Tibial nerve (tissue), 4 donors: ENCODE measurements at places on chromosomes 7 and 10. TPM values are rescaled to one million over a fixed set of nuclear protein-coding genes. Genes with fewer than 3 reads are reported as not detected.

DNA sequence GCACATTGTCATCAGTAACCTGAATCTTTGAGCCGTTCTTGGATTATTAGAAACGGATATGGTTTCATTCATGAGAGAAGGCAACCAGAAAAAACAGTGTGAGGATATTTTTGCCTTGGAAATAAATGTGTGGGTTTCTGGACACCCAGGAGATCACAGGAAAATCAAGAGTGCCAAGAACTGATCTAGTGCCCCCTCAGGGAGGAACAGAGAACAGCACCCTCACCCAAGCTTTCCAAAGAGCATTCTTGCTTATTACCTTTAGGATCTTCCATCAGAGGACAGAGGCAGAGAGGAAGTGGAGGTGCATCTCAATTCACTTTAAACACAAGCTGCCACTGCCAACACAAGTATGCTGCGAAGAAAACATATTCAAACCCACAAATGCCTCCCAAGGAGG, 851.5 kb upstream of the COBL start:
- DNase-seq: no peak

DNA sequence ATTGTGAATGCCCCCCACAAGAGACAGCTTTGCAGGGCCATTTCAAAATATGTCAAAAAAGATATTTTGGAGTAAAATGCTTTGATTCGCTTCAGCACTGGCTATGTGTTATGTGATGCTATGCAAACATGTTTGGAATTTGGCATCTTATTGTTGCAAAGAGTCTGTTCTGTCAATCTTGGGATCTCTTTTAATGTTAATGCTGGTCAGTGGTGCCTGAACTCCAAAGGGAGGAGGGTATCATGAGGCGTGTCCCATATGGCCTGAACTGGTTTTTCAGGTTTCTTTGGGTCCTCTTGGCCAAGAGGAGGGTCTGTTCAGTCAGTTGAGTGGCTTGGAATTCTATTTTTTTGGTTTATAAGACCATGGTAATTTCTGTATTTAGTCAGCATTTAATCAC, 81.4 kb downstream of the HECW1 start:
- no peak for DNase-seq

GRCh38 chr7:141649865-141650634, 51.9 kb downstream of the DENND11 start:
- no peak for DNase-seq

ADRB1 gene
- total RNA-seq: 1.4 TPM

NANOS1 gene
- 7.3 TPM for total RNA-seq

GRCh38 chr10:82543631-82544030, 668.6 kb downstream of the NRG3 start:
- DNase-seq: no peak

STX1A gene
- 15.0 TPM for total RNA-seq

GRCh38 chr10:13448216-13448615, 80.6 kb downstream of the BEND7 start:
- no peak for DNase-seq

DNA sequence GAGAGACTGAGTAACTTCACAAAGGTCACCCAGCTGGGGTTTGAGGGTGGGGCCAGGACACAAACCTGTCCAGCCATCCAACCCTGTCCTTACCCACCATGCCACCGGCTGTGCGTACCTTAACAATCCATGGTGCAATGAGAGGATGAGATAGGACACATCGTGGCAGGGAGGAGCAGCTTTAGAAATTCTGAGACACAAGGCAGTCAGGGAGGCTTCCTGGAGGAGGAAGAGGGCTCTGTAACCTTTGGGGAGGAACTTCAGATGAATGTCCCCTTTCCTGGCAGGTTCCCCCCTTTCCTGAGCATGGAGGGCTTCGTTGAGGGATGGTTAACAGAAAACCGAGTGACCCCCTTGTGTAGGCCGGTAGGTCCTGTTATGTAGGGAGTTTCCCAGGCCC, 35.6 kb upstream of the SLC29A3 start:
- DNase-seq: no peak

DNA sequence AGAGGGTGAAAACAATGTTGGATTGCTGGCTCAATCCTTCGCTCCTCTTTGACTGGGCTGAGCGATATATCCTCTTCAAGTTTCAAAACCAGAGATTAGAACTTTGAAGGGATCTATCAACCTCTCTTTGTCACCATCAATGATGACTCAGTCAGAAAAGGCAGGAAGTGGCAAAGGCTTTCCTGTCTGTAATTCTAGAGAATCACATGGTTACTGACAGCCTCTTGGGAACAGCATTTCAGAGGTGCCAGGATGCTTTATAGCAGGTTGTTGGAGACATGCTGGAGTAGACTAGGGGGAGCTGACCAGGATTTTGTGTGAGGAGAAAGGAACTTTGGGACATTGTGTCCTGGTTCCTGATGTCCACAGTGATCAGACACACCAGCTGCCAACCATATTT, 81.3 kb downstream of the PRKCQ start:
- DNase-seq: no peak

PVRIG gene
- total RNA-seq: not detected

- no peak for DNase-seq
Observed at GRCh38 chr7:26052706-26053105, 99.3 kb upstream of the NFE2L3 start.

GRCh38 chr7:11970132-11970531, 138.1 kb upstream of the THSD7A start:
- DNase-seq: no peak

MYH16 gene
- total RNA-seq: not detected

RET gene
- 0.21 TPM for total RNA-seq

DNA sequence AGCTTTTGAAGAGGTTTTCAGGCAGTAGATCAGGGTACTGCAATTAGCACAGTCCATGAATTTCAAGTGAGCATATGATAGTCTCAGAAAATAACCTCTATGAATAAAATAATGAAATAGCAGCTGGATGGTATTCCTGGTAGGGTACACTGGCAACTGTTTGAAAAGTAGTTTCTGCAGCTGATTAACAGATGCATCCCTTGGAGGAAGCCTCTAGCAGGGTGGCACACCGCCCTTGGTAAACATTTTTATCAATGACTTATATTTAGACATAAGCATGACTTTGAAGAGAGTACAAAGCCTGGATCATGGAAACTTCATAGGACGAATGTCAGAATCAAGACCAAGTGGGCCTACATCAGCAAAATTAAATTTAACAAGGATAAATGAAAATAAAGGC, 26.8 kb downstream of the WNT16 start:
- no peak for DNase-seq

GRCh38 chr7:149794661-149795060, 21.3 kb upstream of the ZNF467 start:
- no peak for DNase-seq

NPTX2 gene
- 46.8 TPM for total RNA-seq

DNA sequence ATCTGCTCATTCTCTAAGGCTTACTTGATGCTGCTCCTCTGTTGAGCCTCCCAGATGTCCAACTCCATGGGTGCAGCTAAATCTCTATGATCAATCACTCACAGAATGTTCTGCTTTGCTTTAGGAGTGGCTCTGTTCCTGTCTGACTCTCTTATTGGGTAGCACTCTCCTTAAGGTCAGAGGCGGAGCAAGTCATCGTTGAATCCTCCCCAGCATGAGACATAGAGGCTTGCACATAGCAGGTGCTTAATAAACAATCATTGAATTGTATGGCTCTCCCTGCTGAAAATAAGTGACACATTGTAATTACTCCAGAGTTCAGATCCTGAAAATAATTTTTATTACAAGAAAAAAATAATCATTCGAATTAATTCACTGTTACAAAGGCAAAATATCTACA, 69.7 kb downstream of the NPS start:
- no peak for DNase-seq

GRCh38 chr7:107788216-107788615, 14.8 kb downstream of the SLC26A3 start:
- no peak for DNase-seq

DNA sequence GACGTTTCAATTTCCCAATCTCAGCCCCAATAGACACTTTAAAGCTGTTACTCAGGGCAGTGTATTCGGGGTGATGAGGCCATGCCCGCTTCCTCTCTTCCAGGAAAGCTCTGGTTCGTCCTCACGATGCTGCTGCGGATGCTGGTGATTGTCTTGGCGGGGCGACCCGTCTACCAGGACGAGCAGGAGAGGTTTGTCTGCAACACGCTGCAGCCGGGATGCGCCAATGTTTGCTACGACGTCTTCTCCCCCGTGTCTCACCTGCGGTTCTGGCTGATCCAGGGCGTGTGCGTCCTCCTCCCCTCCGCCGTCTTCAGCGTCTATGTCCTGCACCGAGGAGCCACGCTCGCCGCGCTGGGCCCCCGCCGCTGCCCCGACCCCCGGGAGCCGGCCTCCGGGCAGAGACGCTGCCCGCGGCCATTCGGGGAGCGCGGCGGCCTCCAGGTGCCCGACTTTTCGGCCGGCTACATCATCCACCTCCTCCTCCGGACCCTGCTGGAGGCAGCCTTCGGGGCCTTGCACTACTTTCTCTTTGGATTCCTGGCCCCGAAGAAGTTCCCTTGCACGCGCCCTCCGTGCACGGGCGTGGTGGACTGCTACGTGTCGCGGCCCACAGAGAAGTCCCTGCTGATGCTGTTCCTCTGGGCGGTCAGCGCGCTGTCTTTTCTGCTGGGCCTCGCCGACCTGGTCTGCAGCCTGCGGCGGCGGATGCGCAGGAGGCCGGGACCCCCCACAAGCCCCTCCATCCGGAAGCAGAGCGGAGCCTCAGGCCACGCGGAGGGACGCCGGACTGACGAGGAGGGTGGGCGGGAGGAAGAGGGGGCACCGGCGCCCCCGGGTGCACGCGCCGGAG, 2.6 kb downstream of the GJD4 start:
- no peak for DNase-seq

DNA sequence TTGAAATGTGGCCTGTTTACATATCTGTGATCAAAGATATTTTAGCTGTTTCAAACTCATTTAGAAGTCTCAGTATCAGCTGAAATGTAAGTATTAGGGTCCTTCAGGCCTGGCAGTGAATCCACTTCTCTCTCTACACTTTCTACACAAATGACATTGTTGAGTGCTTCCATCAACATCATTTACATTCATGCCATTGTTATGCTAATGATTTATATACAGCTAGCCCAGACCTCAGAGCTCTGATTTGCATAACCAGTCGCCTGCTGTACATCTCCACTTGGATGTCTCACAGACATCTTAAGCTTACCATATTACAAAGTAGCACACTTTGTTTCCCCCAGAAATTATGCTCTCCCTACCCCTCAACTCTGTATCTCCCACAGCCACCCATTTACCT, 71.6 kb downstream of the GSDME start:
- DNase-seq: no peak

GRCh38 chr7:159107161-159107892, 37.3 kb downstream of the VIPR2 start:
- DNase-seq: no peak

GRCh38 chr7:95501261-95501832, 15.6 kb downstream of the ASB4 start:
- DNase-seq: no peak

TMEM270 gene
- total RNA-seq: not detected

GIMAP4 gene
- 44.1 TPM for total RNA-seq

DNA sequence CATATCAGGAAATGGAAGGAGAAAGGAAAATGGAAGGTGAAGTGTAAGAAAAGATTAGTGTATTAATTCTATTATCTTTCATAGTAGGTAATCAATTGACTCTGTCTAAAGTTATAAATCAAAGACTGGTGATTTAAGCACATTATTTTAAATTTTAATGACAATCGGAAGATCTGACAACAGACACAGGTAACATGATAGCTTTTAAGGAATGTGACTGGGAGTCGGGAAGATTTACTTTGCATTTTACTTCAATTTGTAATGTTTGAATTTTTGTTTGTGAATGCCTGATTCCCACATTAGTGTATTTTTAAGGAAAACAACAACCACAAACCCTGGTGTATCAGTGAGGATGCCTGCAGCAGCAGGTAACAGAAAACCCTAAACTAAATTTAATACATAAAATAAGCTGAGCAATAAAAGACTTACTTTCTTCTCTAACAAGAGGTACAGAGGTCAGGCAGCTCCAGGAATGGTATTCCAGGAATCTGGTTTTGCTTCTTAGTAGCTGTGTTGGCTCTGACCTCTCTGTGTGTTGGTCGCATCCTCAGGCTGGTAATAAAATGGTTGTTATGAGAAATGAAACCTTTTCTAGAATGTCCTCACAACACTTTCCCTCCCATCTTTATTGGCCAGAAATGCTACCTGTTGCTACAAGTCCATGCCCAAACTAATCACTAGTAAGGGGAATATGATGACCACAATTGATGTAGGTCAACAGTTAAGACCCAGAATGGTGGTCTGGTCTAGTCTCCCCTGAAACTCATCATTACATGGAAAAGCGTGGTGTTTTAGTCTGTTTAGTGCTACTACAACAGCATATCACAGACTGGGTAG, 12.2 kb downstream of the DNAJB9 start:
- no peak for DNase-seq

DNA sequence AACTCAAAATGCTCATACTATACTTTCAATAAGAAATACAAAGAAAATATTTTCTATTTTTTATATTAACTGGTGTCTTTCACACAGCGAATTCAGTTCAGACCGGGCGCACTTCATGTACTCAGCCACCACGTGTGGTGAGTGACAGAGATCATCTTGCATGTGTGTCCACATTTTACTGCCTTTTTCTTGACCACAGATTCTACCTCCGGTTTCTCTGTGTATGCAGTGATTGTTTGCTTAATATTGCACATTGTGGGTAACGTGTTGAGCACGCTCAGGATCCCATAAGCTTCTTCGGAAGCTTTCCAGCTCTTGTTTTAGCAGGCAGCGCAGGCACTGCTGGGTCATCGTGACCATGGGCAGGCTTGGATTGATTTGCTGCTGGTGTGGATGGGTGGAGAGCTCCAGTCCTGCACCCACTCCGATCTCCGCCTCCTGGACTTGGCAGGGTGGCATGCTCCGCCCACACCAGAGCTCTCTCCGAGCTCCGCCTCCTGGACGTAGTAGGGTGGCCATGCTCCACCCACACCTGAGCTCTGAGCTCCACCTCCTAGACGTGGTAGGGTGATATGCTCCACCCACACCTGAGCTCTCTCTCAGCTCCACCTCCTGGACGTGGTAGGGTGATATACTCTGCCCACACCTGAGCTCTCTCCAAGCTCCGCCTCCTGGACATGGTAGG, 253.3 kb downstream of the DIP2C start:
- no peak for DNase-seq

BLVRA gene
- total RNA-seq: 40.0 TPM

FIS1 gene
- 366 TPM for total RNA-seq

DNA sequence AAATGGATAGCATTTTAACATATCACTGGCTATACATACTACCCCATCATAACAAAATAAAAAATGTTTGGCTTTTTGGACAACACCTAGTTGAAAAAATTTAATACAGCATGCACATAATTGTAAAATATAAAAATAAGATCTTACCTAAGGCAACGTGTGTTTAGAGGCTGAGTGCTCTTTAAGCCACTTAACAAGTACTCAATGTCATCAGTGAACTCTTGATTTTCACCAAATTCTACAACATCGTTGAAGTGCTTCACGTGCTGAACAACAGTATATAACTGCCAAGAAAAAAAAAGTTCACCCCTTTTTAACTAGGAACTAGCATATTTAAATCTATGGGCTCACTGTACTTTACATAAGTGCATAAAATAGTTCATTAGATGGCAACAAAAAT, 49.5 kb downstream of the WAPL start:
- DNase-seq: no peak

RADIL gene
- 30.6 TPM for total RNA-seq

GRCh38 chr7:101565601-101566209, 63.4 kb downstream of the MYL10 start:
- DNase-seq: no peak

GRCh38 chr7:157411580-157411979, 74.8 kb downstream of the DNAJB6 start:
- DNase-seq: no peak
